RCC 7860 (cell line): ENCODE measurements at places on chromosomes 11 and 22.

GRCh38 chr11:64069401-64070313 lies 33.9 kb downstream of the FLRT1 start:
- DNase-seq: no peak

DNA sequence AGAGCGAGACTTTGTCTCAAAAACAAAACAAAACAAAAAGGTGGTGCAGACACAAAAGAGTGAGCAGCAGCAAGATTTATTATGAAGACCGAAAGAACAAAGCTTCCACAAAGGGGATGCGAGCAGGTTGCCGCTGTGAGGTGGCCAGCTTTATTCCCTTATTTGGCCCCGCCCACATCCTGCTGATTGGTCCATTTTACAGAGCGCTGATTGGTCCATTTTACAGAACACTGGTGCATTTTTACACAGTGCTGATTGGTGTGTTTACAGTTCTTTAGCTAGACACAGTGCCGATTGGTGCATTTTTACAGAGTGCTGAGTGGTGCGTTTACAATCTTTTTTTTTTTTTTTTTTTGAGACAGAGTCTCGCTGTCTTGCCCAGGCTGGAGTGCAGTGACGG lies 77.4 kb downstream of the CECR2 start:
- no peak for DNase-seq

GRCh38 chr22:41341990-41342389 lies 39.8 kb upstream of the TEF start:
- no peak for DNase-seq

DNA sequence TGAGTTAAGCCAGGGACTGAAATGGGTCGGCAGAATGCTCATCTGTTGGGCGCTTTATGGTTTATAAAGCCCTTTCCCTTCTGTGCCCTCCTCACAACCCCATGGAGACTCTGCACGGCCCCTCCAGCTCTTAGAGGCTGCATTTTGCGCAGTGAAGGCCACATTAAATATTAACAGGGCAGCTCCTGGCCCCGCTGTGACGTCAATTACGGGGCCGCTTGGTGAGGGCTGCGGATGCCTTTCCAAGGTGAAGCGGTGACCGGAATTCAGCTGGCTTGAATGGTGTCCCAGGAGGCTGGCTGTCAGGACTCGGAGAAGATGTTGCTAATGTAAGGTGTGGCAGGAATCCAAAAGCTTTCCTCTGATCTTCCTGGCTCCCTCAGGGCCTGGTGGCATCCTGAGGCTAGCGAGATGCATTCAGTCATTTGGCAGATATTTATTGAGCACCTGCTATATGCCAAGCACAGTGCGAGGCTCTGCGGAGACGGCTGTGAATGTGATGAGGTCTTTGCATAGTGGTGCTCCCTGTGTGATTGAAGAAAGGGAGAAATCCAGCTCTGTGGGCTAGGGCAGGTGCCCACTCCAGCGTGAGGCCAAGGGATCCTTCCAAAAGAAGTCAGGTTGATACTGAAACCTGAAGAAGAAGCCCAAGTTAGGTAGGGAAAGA lies 10.4 kb upstream of the YWHAH start:
- DNase-seq: no peak

DNA sequence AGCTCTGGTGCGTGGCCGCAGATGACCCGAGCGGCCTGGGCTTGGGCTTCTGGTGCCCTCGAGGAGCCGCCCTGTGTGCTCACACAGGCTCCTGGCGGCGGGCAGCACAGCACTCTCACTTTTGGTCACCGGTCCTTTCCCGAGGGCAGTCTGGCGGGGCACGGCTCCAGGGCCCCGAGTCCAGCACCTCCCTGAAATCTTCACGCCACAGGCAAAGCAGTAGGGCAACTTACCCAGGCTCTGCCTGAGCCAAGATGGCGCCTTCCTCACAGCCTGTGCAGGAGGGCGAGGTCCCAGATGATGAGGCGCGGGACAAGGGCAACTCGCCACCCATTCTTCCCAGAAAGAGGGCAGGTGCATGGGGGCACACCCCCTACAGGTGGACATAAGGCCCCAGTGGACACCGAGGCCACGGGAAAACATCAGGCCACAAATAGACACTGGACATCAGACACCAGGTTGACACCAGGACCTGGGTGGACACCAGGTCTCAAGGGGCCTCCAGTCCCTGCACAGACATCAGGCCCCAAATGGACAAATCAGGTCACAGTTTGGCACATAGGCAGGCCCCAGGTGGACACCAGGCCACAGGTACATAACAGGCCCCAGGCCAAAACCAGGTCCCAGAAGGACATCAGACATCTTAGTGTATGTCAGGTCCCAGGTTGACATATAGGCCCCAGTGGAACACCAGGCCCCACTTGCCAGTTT lies 57.6 kb upstream of the SEPTIN5 start:
- no peak for DNase-seq

GRCh38 chr22:46514592-46515207 lies 22.7 kb downstream of the CELSR1 start:
- DNase-seq: peak; percentile 82

DNA sequence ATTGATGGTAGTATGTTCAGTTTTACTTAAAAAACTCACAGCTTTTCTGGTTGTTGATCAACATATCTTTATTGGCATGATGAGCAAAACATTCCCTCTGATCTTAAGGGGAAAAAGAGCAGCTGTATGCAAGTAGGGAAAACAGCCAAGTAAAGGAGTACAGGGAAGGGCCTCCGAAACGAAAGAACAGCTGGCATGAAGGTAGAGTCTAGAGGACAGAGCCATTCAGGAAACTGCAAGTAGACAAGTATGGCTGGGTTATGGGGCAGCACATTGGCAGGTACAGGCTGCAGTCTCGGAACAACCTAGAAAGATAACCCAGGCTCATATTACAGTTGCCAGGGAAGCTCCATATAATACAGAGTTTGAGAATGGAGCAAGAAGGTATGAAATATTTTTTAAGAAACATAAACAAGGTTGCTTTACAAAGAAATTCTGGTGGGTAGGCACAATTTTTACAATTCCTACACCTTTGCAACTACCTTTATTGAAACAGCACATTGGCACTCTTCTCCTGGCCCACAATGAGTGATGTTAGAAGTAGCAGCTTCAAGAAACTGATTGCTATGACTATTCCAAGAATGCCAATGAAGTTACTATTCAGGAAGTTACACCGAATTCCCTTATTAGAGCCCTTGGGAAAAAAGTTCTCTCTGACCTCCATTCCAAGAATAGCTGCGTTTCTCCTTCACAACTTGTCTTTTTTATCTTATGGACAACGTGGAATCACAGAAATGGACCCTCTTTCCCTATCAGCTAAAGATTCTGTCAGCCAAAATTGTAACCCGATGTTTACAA lies 45.2 kb downstream of the LGR4 start:
- no peak for DNase-seq

GRCh38 chr11:113728814-113729213 lies 22.7 kb upstream of the TMPRSS5 start:
- no peak for DNase-seq

DNA sequence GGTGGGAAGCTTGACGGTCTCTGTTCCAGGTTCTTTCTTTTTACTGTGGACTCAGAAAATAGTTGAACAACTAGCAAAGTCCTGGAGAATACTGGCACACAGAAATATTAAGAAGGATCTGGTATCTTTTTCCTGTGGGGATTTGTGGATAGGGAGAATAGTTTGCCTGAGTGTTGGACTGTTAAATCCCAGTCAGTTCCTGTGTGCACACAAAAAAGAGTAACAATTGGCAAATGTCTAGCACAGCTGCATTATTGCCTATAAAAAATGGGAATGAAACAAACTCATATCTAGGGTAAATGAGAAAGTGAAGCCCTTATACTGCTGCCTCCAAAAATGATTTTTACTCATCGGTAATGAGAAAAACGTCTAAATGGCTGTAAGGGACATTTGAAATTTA lies 828.2 kb downstream of the JRKL start:
- DNase-seq: no peak

DNA sequence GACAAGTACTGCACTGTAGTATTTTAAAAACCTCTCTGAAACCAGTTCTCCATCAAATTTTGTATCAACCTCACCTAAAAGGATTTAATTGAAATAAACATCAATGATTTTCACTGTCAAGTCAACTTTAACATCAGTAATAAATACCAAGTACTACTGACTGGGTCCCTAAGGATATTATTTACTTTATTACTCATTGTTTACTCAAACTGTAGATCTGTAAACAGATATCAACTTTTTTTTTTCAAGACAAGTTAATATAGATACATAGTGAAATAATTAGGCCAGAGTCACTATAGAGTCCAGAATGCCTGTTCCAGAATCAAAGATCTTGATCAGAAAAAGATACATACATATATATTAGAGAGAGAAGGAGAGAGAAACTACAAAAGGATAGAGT lies 1.6 kb downstream of the RNF141 start:
- no peak for DNase-seq

- DNase-seq: no peak
These were observed 39.2 kb downstream of the ZFTA start for GRCh38 chr11:63729326-63729725.

- no peak for DNase-seq
These were observed 7.7 kb upstream of the SLC1A2 start for GRCh38 chr11:35427071-35427470.

GRCh38 chr11:6813656-6814055 lies 14.2 kb upstream of the OR6A2 start:
- peak; percentile 38 for DNase-seq

GRCh38 chr11:113263458-113264259 lies 50.7 kb upstream of the TTC12 start:
- no peak for DNase-seq

- peak; percentile 6 for DNase-seq
These were observed 826.3 kb downstream of the DLG2 start for GRCh38 chr11:84800755-84801346.

DNA sequence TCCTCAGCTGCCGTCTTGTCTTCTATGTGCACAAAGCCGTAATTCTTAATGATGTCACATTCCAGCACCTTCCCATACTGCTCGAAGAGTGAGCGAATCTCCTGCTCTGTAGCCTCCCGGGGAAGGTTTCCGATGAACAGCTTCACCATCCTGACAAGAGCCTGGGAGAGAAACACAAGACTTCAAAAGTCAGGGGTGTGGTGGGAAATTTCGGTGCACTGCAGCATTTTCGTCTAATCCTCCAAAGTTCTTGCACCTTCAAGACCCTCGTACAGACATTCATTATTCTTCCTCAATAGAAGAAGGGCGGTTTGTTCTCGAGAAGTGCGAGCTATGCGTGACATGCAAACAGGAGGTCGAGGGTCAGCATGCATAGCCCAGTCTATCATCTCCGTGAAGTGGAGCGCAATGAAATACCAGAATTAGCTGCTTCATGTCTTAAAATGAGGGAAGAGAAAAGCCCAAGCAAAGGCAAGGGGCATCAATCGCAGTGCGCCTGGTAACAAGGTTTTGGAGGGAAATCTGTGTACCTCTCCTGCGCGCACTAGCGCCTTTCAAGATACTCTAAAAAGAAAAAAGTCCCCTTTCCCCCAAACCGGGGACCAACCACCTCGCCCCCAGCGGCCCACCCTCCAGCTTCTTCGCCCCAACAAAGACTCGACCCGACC lies 622 bp downstream of the RBM4B start:
- no peak for DNase-seq

GRCh38 chr11:123775289-123775688 lies 21.0 kb upstream of the OR6X1 start:
- DNase-seq: no peak

DNA sequence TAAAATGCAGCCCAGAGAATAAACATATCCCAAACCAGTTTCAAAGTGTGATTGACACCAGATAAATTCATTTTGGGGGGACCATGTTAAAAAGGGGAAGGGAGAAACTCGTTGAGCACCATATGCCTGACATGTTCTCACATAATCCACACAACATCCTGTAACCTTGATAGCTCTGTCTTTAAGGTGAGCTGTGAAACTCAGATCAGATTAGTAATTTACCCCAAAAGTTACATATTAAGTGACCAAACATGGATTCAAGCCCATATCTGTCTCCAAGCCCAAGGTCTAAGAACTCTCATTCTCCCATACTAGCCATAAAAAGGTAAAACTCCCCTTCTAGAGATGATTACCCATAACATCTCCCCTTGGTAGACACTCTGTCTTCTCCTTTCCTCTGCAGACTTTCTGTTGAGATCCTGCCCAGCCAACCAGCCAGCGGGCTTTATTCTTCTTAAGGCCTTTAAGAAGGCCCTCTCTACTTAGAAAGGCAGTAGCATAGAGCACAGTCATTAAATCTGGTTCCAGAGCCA lies 150.7 kb downstream of the CCDC34 start:
- DNase-seq: no peak

- no peak for DNase-seq
These were observed 71.7 kb upstream of the EIF3M start for GRCh38 chr11:32511926-32512325.

DNA sequence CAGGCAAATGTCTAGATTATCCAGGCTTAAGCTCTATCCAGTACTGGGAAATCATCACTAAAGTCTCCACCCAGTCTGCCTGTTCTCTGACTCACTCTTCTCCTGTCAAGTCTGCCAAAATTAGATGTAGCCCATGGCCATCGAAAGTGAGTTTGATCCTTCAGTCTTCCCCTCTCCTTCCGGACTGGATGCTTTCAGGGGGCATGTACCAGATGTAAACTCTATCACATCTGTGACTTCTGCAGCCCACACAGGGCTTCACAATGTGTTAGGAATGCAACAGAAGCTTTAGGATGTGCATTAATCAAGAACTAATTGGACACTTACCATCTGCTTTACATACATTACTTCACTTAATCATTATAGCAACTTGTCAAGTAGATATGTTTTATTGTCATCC lies 12.3 kb downstream of the ME3 start:
- DNase-seq: no peak

- no peak for DNase-seq
These were observed 39.9 kb upstream of the RAPSN start for GRCh38 chr11:47488674-47489394.

- peak; percentile 7 for DNase-seq
These were observed 3.2 kb downstream of the ST14 start for GRCh38 chr11:130162733-130163132.

- DNase-seq: no peak
These were observed 8.3 kb upstream of the RIC3 start for GRCh38 chr11:8177136-8177535.

GRCh38 chr11:100316952-100317351 lies 370.1 kb upstream of the ARHGAP42 start:
- DNase-seq: no peak

GRCh38 chr11:57598831-57599155 lies 1.3 kb downstream of the SERPING1 start:
- no peak for DNase-seq
